Fibroblast of pulmonary artery (primary cell): ENCODE measurements at places on chromosomes 11 and 22.

GRCh38 chr11:30717009-30717408 lies 130.9 kb upstream of the MPPED2 start:
- no peak for DNase-seq

- DNase-seq, result no peak
Observed at GRCh38 chr22:46369716-46370583, 34.4 kb downstream of the TRMU start.

DNA sequence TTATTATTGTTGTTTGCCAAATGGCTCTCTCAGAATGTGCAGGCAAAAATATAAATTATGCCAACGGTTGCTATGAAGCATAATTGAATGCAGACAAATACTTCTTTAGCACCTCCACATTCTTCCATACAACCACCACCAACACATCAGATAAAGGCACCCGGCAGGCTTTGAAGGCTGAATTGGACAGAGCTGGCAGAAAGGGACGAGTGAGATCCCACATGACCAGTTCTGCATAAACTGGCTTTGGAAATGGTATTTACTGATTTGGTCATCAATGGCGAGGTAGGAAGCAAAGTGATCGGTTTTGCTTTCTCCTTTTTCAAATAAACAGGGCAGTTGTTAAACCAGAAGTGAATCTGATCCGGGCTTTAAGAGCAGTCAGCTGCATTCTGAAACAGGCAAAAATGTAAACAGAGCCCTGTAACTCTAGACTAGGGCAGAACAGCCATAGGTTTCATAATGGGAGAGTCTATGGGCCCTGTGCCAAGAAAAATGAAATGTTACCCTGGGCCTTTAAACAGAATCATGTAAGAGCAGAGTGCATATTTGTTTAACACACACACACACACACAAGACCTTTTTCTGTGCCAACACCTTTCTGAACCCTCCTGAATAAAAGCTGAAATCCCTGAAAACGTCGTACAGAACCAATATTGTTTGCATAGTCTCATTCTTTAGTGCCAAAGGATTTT lies 97.7 kb downstream of the MPPED2 start:
- peak; percentile 37 for DNase-seq

DNA sequence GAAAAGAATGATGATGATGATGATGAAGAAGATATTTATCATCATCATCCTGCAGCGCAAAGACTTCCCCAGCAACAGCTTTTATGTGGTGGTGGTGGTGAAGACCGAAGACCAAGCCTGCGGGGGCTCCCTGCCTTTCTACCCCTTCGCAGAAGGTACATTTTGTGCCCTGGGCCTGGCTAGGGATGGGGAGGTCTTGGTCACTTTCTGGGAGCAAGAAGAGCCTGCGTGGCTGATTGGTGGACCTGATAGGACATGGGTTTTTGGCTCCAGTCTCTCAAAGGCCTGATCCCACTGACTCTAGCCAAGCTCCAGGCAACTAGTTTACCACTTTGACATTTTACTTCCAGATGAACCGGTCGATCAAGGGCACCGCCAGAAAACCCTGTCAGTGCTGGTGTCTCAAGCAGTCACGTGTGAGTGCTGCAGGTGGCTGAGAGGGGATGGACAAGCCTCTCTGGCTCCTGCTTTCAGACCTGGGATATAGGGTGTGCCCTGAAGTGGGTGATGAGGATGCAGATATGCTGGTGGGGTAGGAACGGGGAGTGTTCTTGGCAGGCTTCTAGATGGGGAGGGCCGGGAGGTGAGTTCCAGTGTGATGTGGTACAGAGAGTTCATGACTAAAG lies 5.3 kb downstream of the SIDT2 start:
- no peak for DNase-seq

DNA sequence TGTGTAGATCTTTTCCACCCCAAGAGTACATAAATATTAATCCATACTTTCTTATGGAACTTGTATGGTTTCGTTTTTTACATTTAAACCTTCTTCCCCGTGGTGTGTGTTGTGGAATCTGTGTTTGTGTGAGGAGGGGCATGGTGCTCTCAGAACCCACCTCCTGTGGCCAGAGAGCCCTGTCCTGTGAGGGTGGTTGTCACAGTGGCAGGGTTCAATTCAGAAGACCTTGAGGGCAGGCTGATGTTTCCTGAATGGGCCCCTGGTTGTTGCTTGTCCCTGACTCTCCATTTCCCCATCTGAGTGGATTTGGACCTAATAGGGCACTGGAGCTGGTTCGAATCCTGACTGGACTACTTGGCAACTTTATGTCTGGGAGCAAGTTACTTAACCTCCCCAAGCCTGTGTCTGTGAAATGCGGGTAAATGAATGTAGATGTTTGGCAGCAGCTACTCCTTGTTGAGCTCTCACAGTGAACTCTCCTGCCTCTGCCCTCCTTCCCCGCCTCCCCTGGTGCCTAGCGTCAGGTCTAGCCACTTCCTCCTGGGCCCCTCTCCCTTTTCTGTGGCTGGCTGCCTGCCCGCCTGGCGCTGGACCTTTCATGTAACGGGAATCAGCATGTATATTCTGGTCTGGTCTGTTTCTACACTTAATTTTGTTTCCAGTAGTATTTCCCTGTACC lies 7.3 kb downstream of the NEAT1 start:
- peak; percentile 92 for DNase-seq

GRCh38 chr11:109291553-109291952 lies 130.4 kb upstream of the C11orf87 start:
- no peak for DNase-seq

DNA sequence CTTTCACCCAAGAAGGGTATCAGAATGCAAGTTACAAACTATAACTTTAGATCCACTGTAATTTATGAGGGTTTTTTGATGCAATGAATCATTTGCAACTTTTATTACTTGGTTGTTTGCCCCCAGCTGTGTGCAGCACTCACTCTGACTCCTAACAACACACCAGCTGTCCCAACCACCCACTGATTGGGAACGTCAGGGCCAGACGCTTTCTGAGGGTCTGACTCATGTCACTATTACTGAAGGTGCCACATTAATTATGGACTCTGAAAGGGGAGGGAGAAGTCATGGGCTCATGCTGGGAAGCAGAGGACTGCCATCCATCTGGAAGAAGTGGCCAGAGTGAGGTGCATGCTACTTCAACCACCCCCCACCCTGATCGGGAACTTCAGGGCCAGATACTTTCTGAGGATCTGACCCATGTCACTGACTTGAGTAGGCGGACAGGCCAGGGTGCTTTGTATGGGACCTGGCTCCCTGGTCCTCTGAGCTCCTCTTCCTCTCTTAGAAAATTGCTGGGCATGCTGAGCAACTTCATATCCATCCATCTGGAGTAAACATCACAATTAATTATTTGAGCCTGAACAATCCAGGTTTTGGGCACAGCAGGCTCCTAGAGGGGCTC lies 44.9 kb upstream of the DRD2 start:
- DNase-seq, result no peak

DNA sequence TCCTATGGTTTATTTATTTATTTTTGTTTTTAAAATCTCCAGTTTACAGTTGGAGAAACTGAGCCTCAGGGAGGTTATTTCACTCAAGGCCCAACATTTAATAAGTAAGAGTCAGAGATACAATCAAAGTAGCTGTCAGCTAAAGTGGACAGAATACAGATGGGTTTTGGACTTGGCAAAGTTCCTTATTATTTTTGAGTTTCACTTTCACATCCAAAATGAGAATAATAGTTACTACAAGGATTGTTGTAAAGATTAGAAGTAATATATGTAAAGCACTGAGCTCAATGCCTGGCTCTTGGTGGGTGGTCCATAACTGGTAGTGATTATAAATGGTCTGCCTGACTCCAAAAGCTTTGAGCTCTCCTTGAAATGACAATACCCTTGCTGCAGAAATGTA lies 87.5 kb upstream of the SESN3 start:
- DNase-seq, result no peak

DNA sequence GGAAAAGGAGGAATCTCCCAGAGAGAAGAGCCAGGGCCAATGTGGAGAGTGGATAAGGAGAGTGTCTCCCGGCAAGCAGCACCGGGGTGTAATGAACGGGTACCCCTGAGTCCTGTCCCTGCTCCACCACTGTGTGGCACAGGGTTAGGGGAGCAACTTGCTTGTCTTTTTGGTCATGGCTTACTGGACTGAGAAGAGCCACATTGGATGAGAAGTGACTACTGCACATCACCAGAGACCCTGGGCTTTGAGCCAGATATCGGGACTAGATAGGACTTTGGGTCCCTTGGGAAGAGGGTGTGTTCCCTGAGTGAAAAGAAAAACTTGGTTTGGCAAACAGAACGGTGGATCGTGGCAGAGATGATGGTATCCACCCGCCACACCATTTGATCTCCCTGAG lies 24.6 kb downstream of the SDHAF2 start:
- DNase-seq, result no peak

GRCh38 chr11:62654297-62654696 lies 1.2 kb upstream of the INTS5 start:
- DNase-seq, result no peak

- DNase-seq, result no peak
Observed at GRCh38 chr11:131204282-131204681, 166.1 kb upstream of the NTM start.

DNA sequence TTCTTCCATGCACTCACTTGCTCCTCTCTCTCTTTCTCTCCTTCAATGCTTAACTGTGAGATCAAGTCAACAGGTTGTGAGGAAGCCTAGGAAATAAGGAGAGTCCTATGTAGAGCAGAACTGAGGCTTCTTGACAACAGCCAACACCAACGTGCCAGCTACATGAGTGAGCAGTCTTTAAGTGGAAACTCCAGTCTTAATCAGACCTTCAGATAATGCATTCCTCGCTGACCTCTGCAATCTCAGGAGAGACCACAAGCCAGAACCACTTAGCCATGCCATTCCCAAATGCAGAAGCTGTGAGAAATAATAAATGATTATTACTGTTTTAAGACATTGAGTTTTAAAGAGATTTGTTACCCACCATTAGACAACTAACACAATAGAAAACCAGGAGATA lies 6.1 kb upstream of the TEAD1 start:
- no peak for DNase-seq

- DNase-seq, result no peak
Observed at GRCh38 chr22:39623603-39624500, 53.3 kb downstream of the CACNA1I start.

DNA sequence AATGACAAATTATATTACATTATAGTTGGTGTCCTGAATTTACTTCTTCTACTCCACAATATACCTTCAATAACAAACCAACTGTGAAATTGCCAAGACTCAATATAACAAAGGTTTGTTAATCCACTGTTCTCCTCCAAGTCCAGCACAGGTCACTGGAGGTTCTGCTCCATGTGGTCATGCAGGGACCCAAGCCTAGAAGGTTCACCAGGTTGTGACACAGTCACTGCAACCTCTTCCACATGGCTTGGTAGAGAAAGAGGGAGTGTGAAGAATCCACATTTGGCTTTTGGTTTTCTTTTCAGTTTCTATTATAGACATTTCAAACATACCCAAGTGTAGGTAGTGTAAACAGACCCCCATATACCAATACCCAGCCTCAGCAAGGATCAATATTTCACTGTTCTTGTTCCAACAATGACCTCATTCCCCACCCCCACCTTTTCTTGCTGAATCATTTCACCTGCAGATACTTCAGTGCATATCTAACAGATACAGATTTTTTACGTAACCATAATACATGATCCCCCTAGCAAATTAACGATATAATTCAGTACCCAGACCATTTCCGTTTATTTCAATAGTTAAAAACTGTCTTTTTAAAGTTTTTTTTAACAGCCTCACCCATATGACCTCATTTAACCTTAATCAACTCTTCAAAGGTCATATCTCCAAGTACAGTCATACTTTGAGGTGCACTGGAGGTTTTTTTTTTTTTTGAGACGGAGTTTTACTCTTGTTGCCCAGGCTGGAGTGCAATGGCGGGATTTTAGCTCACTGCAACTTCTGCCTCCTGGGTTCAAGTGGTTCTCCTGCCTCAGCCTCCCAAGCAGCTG lies 14.1 kb downstream of the FGF19 start:
- no peak for DNase-seq

DNA sequence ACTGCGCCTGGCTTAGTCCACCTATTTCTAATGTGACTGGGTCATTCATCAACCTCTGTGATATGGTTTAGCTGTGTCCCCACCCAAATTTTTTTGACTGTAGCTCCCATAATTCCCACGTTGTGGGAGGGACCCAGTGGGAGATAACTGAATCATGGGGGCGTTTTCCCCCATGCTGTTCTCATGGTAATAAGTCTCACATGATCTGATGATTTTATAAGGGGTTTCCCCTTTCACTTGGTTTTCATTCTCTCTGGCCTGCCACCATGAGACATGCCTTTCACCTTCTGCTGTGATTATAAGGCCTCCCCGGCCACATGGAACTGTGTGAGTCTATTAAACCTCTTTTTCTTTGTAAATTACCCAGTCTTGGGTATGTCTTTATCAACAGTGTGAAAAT lies 8.7 kb downstream of the CENATAC start:
- DNase-seq, result no peak

- DNase-seq, result no peak
Observed at GRCh38 chr11:75188671-75189070, 37.8 kb downstream of the SLCO2B1 start.

DNA sequence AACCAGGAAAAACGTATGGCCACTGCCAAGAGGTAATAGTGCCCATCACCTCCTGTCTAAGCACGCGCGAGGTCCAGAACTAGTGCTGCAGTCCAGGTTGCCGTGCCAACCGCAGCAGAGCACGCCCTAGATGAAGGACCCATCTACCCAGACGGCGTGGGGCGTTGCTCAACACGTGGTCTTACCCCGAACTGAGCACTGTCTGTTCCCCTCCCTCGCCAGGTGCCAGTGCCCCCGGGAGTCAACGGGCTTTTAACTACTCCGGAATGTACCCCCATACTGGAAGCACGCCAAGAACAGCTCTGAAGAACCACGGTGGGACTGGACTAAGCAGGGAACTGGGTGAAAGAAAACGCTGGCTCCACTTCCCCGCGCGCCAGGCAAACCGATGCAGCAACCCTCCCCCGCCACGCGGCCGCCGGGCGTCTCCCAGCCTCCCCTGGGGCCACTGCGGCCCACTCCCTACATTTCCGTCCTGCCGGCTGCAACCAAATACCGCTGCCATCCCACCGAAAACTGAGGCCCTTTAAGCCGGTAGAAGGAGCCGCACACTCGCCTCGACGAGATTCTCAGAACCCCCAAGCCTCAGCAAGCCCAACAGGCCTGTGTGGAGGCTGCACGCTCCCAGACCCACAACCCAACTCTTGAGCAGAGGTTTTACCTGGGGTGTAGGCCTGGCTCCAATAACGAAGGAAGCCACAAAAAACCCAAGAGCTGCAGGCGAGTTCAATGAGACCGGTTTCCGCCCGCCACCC lies at the start of gene HSPA8:
Gene HSPA8, minus strand, starts transcription at position 734 of the 755 bp plus-strand sequence. CDS start 812 bp downstream, outside the sequence.
- peak; percentile 71 for DNase-seq

DNA sequence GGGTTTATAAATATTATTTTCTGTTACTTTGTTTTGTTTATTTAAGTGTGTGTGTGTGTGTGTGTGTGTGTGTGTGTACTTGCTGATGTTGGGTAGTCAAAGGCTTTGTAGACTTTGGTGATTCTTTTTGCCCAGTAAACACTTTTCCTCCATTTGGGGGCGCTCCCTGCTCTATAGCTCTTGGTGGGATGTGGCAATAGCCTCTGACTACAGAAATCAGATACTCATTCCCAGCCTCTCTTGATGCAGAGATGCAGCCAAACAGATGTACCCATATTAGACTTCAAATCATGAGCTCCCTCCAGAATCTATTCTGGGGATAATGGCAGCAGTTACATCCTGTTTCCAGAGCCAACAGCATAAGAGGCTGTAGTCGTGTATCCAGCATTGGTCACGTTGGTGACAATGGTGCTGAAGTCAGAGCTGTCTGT lies 33.4 kb upstream of the APOL5 start:
- DNase-seq, result peak; percentile 76
